Prostate gland (tissue), 2 donors: ENCODE measurements at places on chromosomes 2 and 18. TPM values are rescaled to one million over a fixed set of nuclear protein-coding genes. Genes with fewer than 3 reads are reported as not detected.

GRCh38 chr2:3571284-3571683, 3.8 kb upstream of the RPS7 start:
- H3K27me3 ChIP-seq: no peaks in the 10 kb centered on the region
- H3K4me1 ChIP-seq: no peaks in the 10 kb centered on the region
- H3K27ac ChIP-seq: no peak overlapping the region
- H3K4me3 ChIP-seq: no peak overlapping the region
- DNase-seq: no peak
- no peaks in the 10 kb centered on the region for H3K36me3 ChIP-seq

DNA sequence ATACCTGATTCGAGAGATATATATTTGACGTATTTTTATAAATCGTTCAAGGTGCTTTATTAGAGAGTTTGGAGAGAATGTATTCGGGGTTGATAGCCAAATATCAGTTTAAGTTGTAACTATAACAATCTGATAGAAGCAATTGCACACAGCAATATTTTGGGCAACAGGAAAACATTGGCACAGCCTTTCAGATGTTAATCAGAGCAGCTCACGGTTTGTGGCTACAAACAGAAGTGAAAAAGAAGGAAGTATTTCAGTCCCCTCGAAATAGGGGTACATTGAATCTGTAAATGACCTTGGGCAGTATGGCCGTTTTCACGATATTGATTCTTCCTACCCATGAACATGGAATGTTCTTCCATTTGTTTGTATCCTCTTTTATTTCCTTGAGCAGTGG, 20.6 kb downstream of the SERPINB10 start:
- no peak for DNase-seq
- H3K4me3 ChIP-seq: no peak overlapping the region
- no peaks in the 10 kb centered on the region for H3K4me1 ChIP-seq
- no peak overlapping the region for H3K27ac ChIP-seq

Gene ITGA4
- total RNA-seq: 6.4 TPM

DNA sequence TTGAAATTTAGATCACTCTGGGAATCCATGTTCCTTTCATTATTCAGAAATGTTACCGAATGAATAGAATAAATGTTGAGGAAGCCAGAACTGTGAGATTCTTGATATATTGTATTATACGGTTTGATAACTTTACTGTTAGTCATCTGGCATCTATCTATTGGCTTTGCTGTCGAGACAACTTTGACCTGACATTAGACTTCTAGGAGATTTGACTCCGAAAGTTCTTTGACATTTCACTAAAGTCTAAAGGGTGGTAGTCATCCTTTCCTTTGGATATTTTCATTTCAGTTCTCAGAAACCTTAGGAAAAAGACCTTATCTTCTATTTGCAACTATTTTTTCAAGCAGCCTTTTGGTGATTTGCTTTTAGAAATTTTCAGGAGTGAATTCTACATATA, 1.9 kb downstream of the BMPR2 start:
- peak overlapping the region; percentile 84 for H3K4me3 ChIP-seq
- H3K4me1 ChIP-seq: no peaks in the 10 kb centered on the region
- peak overlapping the region; percentile 99 for H3K27ac ChIP-seq
- no peak for DNase-seq
